ENCODE measurements at places on chromosomes 1 and 21. TPM values are rescaled to one million over a fixed set of nuclear protein-coding genes. Genes with fewer than 3 reads are reported as not detected.

DCDC2B gene
- total RNA-seq: not detected

POLR3GL gene
- 15.3 TPM for total RNA-seq

CYP4A22 gene
- total RNA-seq: not detected

GBP5 gene
- total RNA-seq: not detected

IGSF3 gene
- 0.32 TPM for total RNA-seq

HSPB7 gene
- total RNA-seq: 0.26 TPM

F3 gene
- 11.8 TPM for total RNA-seq

GAS5 gene
- 536 TPM for total RNA-seq

IGSF9 gene
- 0.13 TPM for total RNA-seq

DMBX1 gene
- not detected for total RNA-seq

NCF2 gene
- total RNA-seq: 5.3 TPM

ETV3L gene
- not detected for total RNA-seq

SNRPE gene
- 90.6 TPM for total RNA-seq

UTS2 gene
- not detected for total RNA-seq

PALMD gene
- 1.1 TPM for total RNA-seq

OR2AK2 gene
- total RNA-seq: not detected

PTPRC gene
- not detected for total RNA-seq

TSSK3 gene
- total RNA-seq: not detected

CDC42 gene
- total RNA-seq: 319 TPM

RAB3B gene
- 3.9 TPM for total RNA-seq

FNDC5 gene
- 0.24 TPM for total RNA-seq

CACNA1S gene
- total RNA-seq: not detected

OR10Z1 gene
- total RNA-seq: not detected

CGN gene
- 0.52 TPM for total RNA-seq

CRYBG2 gene
- total RNA-seq: 0.26 TPM

CHIA gene
- not detected for total RNA-seq

VCAM1 gene
- 15.0 TPM for total RNA-seq

PLPPR5 gene
- not detected for total RNA-seq

PCSK9 gene
- 40.5 TPM for total RNA-seq

MTFR1L gene
- total RNA-seq: 66.0 TPM

All from epithelial cell of alveolus of lung (primary cell).